Left kidney (tissue), 8 donors: ENCODE measurements at places on chromosomes 11 and 22.

- no peak for DNase-seq
Observed at GRCh38 chr22:38755155-38755910, 465 bp downstream of the SUN2 start.

DNA sequence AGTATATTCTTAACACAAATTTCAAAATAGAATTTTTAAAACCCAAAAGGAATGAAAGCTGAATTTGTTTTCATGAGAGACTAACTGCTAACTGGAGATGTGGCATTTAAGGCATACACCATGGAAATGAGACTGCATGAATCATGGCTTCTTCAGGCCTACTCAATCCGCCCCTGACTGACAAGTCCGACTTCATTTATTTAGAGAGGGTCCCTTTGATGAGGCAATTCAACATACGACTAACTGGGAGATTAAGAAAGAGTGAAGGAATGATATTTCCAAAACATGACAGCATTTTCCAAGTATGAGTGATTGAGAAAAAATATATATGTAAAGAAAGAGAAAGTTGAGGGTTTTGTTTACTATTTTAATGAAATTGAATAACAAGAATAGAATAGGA lies 720.1 kb downstream of the DLG2 start:
- no peak for DNase-seq

GRCh38 chr11:17489751-17490150 lies 13.1 kb upstream of the ABCC8 start:
- no peak for DNase-seq

GRCh38 chr22:35534091-35534490 lies 6.5 kb upstream of the RASD2 start:
- no peak for DNase-seq

DNA sequence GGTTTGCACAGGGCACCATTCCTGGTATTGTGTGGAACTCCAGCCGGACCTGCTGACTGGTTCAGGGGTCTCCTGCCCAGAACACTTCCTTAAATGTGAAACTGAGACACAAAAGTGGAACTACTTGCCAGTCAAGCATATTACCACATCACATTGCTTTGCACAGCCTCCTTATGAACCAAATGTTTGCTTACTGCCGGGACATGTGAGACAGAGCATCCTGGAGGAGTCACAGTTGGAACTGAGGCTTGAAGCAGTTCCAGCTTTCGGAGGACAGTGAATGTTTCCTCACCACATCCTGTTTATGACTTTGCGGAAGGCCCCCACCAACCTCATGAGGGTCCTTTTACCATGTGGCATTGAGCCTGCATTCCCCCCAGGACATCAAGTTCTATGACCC lies 105.8 kb upstream of the ARHGAP42 start:
- DNase-seq = no peak

DNA sequence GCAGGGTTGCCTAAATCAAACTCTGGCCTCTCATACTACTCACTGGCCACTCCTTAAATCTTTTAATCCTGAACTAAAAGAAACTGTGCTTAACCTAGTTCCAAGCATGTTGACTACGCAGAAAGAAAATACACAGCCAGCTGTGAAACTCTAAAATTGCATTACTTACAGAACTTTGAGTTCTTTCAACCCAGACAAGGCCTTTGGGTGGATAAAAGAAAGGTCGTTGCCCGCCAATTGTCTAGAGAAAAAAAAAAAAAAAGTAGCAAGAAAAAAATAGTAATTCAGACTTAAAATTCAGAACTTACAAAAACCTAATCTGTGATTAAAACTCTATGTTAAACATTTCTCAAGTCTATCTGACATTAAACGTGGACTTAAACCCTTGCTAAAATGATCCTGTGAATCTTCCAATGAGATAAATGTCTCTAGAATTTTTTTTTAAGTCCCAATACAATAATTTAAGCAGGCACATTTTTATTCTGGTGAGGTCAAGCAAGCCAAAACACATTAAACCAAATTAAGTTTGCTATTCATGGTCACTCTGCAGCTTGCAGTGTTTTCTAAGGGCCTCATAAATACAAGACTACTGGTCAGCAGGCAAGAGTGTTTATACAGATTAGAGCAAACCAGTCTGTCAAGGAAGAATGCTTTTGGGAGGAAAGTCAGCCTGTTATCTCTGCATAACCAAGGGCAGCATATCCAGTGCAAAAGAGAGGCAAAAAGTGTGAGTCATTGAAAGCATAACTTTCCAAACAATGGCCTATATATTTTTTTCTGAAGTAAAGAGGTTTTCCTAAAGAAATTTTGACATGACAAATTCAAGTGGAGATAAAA lies 29.5 kb upstream of the CCDC34 start:
- peak; percentile 41 for DNase-seq

DNA sequence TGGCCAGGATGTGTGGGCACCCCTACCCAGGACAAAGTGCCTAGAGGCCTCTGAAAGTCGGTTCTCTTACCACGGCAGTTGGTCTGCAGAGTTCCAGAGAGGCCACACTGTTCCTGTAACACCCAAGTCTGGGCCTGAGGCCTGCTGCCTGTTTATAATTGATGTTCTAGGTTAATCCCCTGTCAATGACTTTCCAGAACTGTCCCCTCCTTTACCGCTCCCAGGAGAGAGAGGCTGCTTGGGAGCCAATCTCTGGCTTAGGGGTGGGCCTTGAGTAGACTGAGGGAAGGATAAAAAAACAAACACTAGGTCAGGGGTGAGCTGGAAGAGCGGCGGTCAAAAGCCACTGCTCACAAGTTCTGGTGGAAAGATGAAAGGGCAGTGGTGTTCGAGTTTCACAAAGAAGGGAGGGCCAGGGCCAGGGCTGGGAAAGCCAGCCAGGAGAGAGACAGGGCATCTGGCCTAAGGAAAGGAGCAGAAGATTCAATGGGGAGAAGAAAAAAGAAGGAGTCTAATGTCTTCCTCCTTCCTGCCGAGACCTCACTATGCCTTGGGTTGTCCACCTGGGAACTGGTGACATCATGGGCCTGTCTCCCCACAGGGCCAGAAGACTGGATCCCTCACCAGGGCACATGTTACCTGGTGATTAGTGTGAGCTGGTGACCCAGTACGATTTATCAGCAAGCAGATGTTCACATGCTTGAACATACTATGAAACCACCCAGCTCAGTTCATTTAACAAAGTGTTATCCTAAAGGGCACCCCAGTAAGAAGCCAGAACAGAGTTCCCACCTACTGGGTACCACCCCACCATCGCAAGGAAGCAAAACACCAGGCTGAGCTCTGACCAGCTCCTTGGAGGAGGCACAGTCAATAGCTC lies 50.2 kb downstream of the PC start:
- peak; percentile 41 for DNase-seq

GRCh38 chr11:130816546-130817329 lies 99.5 kb downstream of the SNX19 start:
- no peak for DNase-seq

GRCh38 chr11:492427-493226 lies 14.4 kb downstream of the RNH1 start:
- DNase-seq = no peak

DNA sequence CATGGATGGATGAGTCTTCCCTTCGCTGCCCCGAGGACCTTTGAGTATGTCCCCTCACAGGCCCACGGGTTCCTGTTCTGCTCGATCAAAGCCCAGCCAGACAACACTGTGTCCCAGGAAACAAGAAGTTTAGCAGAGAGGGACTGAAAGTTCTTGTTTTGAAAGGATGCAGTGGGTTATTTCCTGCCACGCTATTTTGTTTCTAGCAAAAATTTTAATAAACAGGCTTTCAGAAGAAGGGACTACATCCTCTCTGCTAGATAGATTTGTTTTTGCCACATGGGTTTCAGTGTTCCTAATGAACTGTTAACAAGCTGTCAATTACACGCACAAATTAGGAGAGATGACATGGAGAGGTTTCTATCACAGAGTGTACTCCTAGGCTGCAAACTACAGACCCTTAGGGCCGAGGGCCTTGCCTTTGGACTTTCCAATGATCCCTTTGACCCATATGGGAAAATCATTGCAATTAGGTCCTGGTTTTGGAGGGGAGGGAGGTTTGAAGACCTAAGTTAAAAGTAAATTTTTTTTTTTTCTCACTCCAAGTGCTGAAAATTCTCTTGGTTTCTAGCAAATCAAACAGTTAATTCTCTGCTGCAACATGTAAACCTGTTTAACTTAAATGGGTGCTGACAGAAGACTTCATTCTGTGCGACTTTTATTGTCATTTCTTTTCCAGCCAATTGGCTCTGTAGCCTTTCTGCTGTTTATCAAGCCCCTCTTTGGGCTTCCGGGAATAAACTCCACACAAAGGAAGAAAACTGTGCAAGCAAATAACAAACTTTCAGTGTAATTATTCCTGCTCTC lies 81.4 kb downstream of the RCN1 start:
- no peak for DNase-seq

DNA sequence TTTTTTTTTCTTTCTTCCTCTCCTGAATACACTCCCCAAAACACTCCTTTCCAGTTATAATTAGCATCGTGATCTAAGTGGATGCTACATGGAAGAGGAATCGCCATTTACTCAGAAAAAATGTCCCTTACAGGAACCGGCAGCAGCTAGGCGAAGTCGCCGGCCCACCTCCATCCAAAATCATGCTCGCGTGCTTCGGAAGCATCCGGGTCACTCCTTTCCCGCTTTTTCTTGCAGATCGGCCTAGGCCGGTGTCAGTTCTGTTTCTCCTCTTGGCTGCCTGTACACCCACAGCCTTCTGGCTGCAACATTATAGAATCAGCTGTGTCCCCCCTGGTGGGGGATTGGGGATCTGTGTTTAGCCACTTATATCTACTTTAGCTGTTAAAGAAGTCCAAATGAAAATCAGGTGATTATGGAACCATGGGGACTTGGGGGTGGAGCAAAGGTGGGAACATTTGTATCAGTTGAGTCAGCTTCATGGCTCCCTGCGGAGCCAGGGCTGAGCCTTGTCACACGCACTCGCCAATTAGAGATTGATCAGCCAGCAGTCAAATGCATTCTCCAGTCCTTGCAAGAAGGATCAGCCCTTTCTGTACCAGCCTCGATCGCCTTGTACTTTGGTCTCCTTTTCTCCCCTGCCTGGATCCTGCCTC lies 36.3 kb downstream of the ASRGL1 start:
- DNase-seq = no peak

DNA sequence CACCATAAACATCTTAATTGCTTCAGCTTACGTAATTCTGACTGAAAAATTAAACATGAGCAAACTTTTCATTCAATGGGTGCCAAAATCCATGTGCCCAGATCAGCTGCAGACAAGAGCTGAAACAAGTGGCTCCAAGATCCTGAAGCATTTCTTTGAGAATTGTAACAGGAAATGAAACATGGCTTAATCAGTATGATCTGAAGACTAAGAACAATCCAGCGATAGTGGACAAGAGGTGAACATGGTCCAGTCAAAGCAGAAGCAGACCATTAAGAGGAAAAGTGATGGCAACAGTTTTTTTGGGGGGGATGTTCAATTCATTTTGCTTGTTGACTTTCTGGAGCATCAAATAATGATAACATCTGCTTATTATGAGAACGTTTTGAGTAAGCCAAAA lies 1964.5 kb upstream of the RAG2 start:
- DNase-seq = no peak

GRCh38 chr22:45468872-45469271 lies 33.8 kb upstream of the FBLN1 start:
- DNase-seq = no peak

GRCh38 chr11:77126861-77127234 lies 1.2 kb upstream of the MYO7A start:
- no peak for DNase-seq

DNA sequence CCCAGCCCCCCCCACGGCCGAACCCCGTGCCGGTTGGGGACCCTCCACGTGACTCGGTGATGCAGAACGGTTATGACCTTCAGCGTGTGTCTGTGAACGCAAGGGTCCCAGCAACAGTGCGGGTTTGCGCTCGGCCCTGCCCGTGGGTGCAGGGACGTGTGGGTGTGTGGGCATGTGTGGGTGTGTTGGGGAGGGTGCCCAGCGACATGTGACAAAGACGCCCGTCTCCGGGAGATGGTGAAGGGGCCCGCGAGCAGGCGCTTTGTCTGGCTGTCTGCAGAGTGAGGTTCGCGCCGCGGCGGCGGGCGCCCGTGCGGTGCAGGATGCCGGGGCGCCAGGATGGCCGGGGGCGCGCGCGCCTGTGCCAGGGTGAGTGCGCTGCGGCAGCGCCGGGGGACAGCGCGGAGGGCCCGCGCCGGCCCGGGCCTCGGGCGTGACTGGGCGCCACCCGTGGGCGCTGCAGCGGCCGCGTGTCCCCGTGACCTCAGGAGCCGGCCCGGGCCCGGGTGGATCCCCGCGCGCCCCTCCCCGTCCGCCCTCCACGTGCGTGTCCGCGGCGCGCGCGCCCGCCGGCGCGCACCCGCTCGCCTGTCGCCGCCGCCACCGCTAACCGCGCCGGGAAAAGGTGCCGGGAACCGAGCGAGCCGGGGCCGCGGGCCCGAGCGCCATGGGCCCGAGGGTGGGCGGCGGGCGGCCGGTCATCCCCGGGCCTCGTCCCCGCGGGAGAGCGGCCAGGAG lies at the start of gene LRFN4:
Gene LRFN4 (plus strand): TSS at position 569 of the 738 bp plus-strand sequence. CDS start 681 bp downstream, outside the sequence.
- DNase-seq = no peak

DNA sequence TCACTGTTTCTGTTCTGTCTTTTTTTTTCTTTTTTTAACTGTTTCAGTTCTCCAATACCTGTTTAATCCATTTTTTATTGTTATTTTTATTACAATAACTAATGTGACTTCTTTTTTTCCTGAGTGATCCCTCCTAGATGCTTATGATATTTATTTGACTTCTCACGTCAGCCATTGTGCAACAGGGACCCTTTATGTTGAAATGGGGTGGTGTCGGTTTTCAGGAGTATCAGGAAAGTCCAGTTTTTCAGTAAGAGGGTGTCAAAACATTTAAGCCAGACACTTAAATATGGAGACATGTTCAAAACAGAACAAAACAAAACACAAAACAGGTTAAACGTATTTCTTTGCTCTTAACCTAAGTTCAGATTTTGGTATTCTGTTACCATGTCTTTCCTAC lies 418.8 kb downstream of the DYNC2H1 start:
- DNase-seq = no peak

GRCh38 chr11:66915046-66915832 lies 42.9 kb downstream of the PC start:
- no peak for DNase-seq

DNA sequence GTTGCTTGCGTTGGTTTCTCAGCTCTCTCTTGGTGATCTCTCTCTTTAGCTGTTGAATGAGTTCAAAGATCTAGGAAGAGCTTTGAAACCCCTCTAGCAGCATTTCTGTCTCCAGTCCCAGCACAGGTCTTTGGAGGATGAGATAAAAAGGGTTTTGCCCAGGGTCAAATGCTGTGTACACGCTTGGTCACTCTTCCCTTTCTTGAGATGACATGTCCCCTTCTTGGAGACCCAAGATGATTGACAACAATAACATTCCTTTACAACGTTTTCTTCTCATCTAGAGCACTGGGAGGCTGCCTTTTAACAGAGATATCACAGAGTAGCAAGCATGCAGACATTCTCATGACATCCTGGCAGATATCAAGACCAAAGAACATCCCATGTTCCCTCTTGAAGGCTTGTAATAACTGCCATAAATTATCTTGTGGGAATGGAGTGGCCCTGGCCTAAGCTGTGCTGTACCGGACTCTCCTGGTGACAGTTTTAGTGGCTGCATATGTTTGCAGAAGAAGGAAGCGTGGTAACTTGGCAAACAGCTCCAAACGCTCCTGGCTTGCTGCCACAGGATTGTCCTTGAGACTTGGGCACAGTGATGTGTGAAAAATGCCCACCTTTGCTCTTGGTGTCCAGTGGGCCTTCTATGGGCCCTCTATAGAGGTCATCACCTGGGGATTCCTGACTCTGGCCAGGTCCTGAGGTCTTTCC lies 107.8 kb downstream of the PTPRJ start:
- peak; percentile 51 for DNase-seq
